ENCODE measurements at places on chromosomes 3 and 15.
A peak's percentile ranks its signal among the peaks of the same experiment; 100 is the strongest.

DNA sequence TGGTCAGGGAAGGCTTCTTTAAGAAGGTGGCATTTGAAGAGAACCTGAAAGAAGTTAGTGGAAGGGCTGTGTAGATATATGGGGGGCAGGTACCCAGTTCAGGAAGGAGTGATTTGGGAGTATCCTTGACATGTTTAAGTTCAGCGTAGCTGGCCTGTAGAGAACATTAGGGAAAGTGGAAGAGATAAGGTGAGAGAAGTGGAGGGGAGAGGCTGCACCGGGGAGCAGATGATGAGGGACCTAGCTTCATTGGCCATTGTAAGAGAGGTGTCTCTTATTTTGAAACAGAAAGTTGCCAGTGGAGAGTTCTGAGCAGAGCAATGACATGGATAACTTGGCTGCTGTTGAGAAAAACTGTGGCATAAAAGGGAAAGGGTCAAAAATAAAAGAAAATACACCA is 44.6 kb upstream of the MME start:
- no peak for DNase-seq

- DNase-seq = no peak
Observed at GRCh38 chr3:171260899-171261298, 199.3 kb downstream of the TNIK start.

DNA sequence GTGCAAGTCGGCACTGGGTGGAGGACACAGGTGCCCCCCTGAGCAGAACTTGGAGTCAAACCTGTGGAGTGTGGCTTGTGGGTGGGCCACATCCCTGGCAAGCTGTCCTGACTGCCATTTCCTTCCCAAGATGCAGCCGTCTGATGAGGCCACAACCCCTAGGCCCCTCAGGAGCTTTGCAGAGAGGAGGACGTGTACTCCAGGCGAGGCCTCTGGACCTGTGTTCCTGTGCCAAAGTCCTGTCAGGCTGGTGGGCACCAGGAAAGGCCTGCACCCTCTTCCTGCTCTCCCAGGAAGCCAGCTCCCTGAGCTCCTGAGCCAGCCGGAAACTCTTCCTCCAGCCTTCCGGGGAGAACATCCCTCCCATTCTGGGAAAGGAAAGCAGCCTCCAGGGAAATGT is 48.5 kb downstream of the CMTM6 start:
- DNase-seq = no peak

DNA sequence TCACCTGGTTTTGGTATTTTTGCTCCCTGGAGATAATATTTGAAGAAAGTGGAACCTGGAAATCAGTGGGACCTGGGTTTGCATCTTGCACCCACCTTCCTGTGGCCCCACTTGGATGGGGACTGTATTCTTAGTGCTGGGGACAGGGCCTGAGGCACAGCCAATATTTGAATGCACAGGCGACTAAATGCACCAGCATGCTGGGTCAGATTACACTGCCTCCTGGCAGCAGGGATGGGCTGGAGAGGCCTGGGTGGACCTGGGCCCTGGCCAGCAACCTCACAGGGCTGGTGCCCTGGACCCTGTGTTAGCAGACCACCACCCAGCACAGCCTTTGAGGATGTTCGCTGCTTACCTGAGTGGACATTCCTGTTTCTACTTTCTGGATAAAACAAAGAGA is 10.5 kb downstream of the ITIH4 start:
- no peak for DNase-seq

DNA sequence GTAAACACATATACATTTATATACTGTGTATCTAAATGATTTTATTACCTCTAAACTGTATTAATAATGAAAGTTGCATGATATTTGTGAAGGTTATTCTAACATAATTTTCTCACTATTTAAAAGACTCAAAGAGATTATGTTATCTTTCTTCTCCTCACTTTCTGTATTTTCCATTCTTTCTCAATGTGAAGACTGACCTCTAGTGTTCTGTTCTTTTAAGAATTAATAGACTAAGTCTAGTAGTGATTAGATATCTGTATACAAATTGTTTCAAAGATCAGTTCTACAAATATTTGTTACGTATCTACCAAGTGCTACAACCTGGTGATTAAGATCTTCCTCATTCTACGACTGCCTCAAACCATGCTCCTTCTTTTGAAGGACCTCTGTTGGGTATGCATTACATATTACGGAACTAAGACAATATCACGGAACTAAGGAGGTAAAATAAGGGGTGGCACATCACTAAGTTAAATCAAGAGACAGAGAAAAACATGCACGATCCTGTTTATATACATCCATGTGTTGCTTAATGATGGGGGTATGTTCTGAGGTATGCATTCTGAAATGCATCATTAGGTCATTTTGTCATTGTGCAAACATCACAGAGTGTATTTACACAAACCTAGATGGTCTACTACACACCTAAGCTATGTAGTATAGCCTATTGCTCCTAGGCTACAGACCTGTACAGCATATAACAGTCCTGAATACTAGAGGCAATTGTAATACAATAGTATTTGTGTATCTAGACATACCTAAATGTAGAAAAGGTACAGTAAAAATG is 161.5 kb upstream of the KBTBD8 start:
- DNase-seq = peak; percentile 23
